Hypothalamus (tissue), 51 donors: ENCODE measurements at places on chromosomes 16 and 17.

- DNase-seq = no peak
Measured at GRCh38 chr16:3770530-3770929, 53.2 kb upstream of the TRAP1 start.

DNA sequence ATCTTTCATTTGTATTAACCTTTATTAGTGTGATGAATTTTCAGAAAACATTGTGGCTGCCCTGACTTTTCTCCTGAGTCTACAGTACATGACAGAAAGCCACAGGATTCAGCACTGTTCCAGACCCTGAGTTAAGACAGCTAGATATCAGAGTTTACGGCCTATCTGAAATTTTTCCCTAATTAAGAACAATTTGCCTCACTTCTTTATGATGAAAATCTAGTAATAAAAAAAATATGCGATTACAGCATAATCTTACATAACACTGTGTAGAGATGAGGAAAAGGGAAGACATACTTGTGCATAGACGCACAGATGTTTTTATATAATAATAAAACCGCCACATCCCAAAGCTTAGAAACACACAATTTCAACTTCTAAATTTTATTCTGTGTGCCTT, 7.3 kb downstream of the SPOP start:
- no peak for DNase-seq

- DNase-seq = no peak
Measured at GRCh38 chr17:78387977-78388941, 9.8 kb downstream of the PGS1 start.

DNA sequence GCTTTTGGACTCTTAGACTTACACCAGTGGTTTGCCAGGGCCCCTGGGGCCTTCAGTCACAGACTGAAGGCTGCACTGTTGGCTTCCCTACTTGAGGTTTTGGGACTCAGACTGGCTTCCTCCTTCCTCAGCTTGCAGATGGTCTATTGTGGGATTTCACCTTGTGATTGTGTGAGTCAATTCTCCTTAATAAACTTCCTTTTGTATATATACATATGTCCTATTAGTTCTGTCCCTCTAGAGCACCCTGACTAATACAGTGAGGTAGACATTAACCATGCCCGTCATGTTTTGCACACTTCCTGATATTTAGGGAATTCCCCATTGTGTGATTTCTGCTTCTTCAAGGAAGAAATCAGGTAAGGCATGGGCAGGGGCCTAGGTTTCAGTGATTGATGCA, 147.8 kb upstream of the CA10 start:
- DNase-seq = no peak

GRCh38 chr17:44023545-44024270, 8.9 kb upstream of the TMEM101 start:
- DNase-seq = no peak

GRCh38 chr17:11779892-11780291, 181.6 kb downstream of the DNAH9 start:
- no peak for DNase-seq

GRCh38 chr16:2358811-2359210, 18.3 kb upstream of the ABCA3 start:
- DNase-seq = no peak

DNA sequence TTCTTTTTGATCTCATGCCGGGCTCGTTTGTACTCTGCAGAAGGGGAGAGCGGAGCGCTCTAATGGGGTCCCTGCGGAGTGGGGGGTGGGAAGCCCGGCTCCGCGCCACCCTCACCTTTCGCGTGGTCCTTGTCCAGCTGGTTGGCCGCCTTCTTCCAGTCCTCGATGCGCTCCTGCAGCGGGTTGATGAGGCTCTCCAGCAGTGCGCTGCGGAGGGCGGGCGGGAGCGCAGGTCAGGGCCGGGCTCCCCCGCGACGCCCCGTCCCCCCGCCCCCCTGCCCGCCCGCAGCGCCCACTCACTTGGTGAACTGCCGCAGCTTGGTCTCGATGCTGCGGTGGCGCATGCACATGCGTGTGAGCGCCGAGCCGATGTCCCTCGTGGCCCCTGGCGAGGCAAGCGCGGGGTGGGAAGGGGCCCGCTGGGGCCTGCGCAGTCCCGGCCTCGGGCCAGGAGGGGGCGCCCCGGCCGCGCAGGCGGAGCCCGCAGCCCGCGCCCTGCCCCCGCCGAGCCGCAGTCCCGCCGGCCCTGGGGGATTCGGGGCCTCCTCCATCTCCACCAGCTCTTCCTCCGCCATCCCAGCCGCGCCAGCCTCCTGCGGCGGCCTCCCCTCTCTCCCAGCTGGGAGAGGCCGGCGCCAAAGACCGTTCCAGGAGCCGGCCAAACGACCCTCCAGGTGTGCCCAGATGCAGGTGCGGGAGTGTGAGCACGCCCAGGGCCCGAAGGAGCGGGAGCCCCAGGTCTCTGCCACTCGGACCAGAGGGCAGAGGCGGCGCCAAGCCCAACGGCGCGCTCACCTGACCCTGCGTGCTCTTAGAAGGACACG, 6.0 kb downstream of the MTSS2 start:
- no peak for DNase-seq

DNA sequence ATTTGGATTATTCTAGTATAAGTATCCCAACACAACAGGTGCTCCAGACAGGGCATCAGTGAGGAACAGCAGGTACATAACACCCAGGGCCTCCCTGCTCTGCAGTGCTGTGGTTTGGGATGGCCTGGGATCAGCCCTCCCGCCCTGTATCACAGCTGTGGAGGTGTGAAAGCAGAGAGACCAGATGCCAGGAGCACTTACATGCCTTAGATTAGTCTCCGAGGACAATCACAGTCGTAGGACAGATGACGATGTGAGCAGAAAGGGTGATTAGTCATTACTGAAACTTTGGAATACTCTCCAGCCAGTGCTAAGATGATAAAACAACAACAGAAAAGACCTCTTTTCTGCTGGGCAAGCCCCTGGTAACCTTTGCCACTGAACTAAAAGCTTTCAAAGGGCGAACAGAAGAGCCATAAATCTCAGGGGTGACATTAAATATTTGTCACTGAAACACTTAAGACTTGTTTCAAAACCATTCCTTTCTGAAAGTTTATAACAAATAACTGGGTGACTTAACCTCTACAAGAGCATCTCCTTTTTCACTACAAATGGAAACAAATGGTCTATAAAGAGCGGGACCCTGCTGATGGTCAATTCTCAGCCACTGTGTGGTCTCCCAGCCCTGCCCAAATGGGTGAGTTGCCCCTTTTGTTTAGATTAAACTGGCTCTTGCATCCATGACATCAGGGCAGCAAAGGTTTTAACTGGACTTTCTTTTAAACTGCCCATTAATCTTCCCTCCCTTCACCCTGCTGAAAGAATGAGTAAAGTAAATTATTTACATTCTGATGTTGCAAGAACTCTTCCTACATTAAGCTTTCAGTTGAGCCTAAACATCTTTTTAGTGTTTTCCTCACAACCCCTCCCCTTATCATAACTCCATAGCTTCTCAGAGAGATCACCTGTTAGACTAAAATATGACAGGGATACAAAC, 183.1 kb upstream of the COX10 start:
- no peak for DNase-seq

DNA sequence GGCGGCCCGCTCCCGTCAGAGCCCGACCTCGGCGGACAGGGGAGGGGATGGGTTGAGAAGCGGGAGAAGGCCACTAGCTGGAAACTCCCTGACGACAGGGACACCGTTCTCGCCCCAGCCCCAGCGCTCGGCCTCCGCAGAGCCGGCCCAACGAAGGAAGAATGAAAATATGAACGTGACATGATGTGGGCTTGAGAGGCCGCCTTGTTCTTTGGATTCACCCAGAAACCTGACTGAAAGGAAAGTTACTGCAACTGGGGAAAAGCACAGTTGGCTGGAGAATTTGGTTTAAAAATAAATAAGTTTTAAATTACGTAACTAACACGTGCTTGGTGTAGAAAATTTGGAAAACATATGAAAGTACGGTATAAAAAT, 21.1 kb downstream of the NPTX1 start:
- DNase-seq = no peak

GRCh38 chr16:59202233-59202862, 468.2 kb upstream of the GOT2 start:
- DNase-seq = no peak

GRCh38 chr16:53449816-53450517, 15.7 kb downstream of the RBL2 start:
- no peak for DNase-seq

DNA sequence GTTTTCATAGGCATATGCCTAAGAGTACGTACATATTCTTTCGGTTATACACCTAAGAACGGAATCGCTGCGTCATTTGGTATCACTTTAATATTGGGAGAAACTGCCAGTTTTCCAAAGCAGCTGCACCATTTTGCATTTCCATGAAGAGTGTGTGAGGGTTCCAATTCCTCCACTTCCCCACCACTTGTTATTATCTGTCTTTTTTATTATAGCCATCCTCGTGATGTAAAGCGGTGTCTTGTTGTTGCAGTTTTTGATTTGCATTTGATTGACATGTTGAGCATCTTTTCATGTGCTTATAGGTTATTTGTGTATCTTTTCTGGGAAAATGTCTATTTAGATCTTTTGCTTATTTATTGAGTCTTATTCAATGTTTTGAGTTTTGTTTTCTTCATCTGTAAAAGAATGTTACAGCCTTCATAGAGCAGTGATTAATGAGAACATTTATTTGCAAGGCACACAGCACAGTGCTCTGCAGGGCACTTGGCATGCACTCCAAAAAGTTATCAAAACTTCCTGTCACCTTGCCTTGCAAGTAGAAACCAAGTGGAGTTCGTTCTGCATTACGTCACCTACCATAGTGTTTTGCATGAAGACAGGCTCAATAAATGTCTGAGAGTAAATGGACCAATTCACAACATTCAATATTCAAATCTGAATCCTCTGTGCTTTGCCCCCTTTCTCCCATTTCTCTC, 26.6 kb upstream of the ST6GALNAC1 start:
- no peak for DNase-seq

DNA sequence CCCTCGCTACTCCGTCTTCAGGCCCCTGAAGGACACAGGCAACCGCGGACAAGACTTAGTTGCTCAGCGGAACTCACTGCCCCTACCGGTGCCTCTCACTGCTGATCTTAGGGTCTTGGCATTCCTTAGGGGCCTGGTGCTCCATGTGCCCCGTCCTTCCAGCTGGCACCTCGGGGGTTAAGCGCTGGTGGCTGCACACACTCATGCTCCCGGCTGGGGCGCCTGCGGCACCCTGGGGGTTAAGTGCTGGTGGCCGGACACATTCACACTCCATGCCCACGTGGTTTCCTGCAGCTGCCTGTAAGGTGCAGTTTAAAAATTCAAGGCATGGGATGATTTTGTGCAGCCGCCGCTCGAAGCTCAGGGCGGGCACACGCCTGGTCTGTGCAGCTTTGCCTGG, 45.1 kb downstream of the BAIAP2 start:
- no peak for DNase-seq

- DNase-seq = no peak
Measured at GRCh38 chr16:6095414-6095813, 997.8 kb upstream of the EEF2KMT start.

GRCh38 chr17:67200727-67201301, 44.2 kb downstream of the HELZ start:
- no peak for DNase-seq

- no peak for DNase-seq
Measured at GRCh38 chr17:75809631-75810111, 25.1 kb downstream of the UNK start.

DNA sequence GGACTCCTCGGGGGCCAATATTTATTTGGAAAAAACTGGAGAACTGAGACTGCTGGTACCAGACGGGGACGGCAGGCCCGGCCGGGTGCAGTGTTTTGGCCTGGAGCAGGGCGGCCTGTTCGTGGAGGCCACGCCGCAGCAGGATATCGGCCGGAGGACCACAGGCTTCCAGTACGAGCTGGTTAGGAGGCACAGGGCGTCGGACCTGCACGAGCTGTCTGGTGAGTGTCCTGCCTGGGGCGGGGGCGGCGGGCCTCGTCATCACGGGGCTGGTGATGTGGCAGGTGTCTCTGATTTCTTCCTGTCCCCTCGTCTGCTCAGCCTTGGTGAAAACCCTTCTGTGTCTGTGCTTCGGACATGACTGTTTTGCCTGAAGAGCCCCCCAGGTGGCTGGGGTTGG, 5.7 kb downstream of the METRNL start:
- no peak for DNase-seq

DNA sequence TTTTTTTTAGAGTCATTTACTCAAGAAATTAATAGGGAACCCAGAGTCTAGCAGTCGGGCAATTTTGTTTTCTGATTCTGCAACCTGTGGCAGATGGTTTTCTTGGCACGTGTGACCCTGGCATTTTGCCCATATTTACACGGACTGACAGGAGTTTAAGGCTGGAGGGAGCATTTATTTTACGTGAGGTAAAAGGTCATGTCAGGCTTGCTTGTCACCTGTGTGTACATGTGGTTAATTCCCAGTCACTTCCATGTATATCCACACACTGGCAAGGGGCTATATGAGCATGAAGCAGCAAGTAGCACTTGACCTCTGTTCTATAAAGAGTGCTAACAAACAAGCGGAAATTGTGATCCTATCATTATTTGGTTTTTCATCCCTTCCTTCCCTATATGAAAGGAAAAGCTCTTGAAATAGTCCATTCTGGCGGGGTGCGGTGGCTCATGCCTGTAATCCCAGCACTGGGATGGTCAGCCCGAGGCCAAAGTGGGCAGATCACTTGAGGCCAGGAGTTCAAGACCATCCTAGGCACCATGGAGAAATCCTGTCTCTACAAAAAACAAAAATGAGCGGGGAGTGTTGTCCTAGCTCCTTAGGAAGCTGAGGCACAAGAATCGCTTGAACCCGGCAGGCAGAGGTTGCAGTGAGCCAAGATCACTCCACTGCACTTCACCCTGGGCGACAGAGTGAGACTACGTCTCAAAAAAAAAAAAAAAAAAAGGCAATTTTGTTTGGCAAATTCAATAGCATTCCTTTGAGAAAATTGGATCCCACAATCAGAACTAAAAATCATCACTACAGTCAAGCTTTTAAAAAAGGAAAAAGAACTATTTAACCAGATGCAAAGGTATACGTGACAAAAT, 2.1 kb downstream of the SPAG9 start:
- DNase-seq = no peak

GRCh38 chr16:81635063-81635937, 143.8 kb upstream of the PLCG2 start:
- no peak for DNase-seq

DNA sequence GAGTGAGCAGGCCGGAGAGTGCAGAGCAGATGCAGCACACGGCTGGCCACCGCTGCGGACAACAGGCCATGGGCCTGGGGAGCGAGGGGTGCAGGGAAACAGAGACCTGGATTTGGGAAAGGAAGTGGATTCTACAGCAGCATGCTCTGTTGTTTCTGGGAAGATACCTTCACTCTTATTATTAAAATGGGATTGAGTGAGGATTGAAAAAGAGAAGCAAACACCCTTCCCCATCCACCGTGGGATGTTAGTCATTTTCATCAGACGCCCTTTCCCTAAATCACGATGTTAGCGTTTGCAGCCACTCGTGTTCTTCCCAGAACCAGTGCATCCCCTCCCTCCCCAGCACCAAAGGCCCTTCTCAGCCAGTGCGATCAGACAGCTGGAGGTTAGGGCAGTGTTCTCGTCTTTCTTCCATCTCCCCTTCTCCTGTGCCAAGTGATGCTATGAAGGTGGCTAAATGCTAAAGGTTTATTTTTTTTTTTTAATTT, 196.5 kb upstream of the CHMP6 start:
- no peak for DNase-seq

GRCh38 chr16:57798953-57799599, 3.2 kb downstream of the KIFC3 start:
- no peak for DNase-seq
